ENCODE measurements at places on chromosomes 6 and 20. TPM values are rescaled to one million over a fixed set of nuclear protein-coding genes. Genes with fewer than 3 reads are reported as not detected.

GRCh38 chr6:22738194-22738593 lies 168.8 kb downstream of the HDGFL1 start:
- DNase-seq, result no peak

DNA sequence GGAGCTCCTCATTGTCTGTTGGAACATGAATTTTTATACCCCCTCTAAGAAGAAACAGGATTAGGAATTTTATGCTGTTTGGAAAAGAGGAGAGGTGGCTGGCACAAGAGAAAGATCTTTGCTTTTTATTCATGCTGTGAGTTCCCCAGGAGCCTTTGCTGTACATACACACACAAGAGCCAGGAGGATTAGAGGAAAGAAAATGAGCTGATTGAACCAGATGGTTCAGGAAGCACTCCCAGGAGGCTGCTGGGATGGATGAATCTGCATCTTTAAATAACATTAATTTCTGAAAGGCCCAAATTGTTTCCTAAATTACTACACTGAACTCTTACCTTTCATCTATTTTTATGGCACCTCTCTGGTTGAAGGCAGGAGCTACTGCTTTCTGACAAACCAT lies 20.1 kb upstream of the TCP11 start:
- no peak for DNase-seq

- no peak for DNase-seq
Measured at GRCh38 chr6:7770111-7770510, 44.2 kb downstream of the BMP6 start.

GRCh38 chr6:33416386-33417127 lies 1.4 kb downstream of the CUTA start:
- DNase-seq, result no peak

GRCh38 chr20:14422892-14423291 lies 85.5 kb upstream of the FLRT3 start:
- no peak for DNase-seq

DNA sequence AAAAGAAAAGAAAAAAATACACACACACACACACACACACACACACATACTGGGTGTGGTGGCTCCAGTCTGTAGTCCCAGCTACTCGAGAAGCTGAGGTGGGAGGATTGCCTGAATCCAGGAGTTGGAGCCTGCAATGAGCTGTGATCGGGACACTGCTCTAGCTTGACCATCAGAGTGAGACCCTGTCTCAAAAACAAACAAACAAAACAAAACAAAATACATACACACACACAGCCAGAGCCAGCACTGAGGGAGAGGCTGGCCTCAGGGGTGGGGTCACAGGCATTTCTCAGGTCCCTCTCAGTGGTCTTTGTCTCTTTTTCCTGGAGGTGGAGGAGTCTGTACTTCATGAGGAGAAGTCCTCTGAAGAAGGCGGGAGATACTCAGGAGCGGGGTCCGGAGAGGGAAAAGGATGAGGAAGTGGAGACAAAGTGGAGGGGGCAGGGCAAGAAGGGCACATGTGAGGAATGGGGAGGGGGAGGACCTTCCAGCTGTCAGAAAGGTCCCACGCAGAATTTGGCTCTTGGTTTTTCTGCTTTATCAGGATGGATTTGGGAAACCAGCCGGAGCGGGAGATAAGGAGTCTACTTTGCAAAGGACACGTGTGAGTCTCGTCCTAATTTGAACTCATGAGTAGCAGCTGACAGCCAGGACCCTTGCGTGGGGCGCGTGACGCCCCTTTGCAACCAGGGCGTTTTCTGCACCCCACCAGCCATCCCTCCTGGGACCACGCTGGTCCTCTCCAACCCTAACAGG lies 7.7 kb upstream of the MICB start:
- DNase-seq, result no peak

DNA sequence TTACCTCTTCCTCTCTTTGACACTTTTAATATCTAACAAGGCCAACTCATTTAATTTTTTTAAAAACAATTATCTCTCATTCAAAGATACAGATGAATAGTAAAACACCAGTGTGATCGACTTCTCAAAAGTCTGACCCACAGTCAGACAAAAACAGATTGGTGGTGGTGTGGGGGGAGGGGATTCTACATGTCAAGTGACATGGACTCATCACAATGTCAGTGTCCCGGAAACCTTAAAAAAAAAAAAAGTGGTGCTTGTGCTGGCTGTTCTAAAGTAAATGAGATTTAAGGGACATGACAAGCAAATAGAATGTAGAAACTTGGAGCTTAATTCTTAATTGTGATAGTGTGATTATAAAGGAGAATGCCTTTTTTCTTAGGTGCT lies 16.3 kb upstream of the RFPL4B start:
- no peak for DNase-seq

DYNLT2 gene
- total RNA-seq, result 0.48 TPM

VSX1 gene
- not detected for total RNA-seq

SERPINB6 gene
- total RNA-seq, result 219 TPM

ATP6V1G2 gene
- total RNA-seq, result 0.18 TPM
